Activated CD8-positive, alpha-beta T cell treated with anti-CD3 and anti-CD28 coated beads for 36 hours (primary cell): ENCODE measurements at places on chromosomes 3 and 15. TPM values are rescaled to one million over a fixed set of nuclear protein-coding genes. Genes with fewer than 3 reads are reported as not detected.

GRCh38 chr3:12868039-12869034 is 27.0 kb upstream of the RPL32 start:
- H3K27me3 ChIP-seq: peaks cover 7% of the 10 kb centered on the region
- peak overlapping the region; percentile 67 for H3K4me3 ChIP-seq
- H3K36me3 ChIP-seq: no peaks in the 10 kb centered on the region
- H3K27ac ChIP-seq: no peak overlapping the region
- peaks cover 6% of the 10 kb centered on the region for H3K4me1 ChIP-seq
- peak; percentile 80 for DNase-seq

DNA sequence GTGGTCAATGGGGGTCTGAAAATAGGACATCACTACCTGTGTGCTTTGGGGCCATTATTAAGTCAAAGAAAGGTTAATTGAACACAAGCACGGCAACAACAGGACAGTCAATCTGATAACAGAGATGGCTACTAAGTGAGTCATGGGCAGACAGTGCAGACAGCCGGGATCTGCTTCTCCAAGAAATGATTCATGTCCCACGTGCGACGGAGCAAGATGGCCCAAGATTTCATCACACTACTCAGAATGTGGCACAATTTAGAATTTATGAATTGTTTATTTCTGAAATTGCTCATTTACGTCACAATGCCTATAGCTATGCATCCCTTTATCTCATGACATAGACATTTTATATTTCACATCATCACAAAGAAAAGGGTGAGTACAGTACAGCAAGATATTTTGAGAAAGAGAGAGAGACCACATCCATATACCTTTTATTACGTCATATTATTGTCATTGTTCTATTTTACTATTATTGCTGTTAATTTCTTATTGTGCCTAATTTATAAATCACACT is 770.6 kb upstream of the NR2F2 start:
- no peak overlapping the region for H3K4me3 ChIP-seq
- peaks cover 3% of the 10 kb centered on the region for H3K4me1 ChIP-seq
- no peak for DNase-seq
- H3K36me3 ChIP-seq: no peaks in the 10 kb centered on the region

The C15orf62 gene
- 0.63 TPM for total RNA-seq

DNA sequence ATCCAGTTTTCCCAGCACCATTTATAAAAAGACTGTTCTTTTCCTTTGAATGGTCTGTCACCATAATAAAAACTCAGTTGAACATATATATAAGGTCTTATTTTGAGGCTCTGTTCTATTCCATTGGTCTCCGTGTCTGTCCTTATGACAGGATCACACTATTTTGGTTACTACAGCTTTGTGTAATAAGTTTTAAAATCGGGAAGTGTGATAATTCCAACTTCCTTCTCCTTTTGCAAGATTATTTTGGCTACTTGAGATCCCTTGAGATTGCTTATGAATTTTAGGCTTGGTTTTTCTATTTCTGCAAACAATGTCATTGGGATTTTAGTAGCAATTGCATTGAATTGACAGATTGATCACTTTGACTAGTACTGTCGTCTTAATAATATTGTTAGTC is 35.7 kb downstream of the SACM1L start:
- H3K27me3 ChIP-seq: no peaks in the 10 kb centered on the region
- no peak for DNase-seq
- H3K36me3 ChIP-seq: peaks cover 63% of the 10 kb centered on the region
- H3K4me1 ChIP-seq: peaks cover 30% of the 10 kb centered on the region
- no peak overlapping the region for H3K27ac ChIP-seq

- H3K36me3 ChIP-seq: no peaks in the 10 kb centered on the region
- DNase-seq: no peak
- no peaks in the 10 kb centered on the region for H3K27me3 ChIP-seq
- H3K4me3 ChIP-seq: no peak overlapping the region
These were observed 81.2 kb upstream of the GOLGA8J start for GRCh38 chr15:30001602-30002001.

The ITGB5 gene
- 0.41 TPM for total RNA-seq

GRCh38 chr3:140823106-140823505 is 118.5 kb upstream of the SLC25A36 start:
- no peaks in the 10 kb centered on the region for H3K4me1 ChIP-seq
- DNase-seq: no peak
- H3K36me3 ChIP-seq: no peaks in the 10 kb centered on the region
- H3K27me3 ChIP-seq: no peaks in the 10 kb centered on the region

GRCh38 chr3:124584245-124584551 is 146.1 kb upstream of the UMPS start:
- DNase-seq: peak; percentile 10
- H3K27ac ChIP-seq: no peak overlapping the region
- no peaks in the 10 kb centered on the region for H3K36me3 ChIP-seq
- H3K27me3 ChIP-seq: peaks cover 52% of the 10 kb centered on the region
- H3K4me1 ChIP-seq: peaks cover 26% of the 10 kb centered on the region

DNA sequence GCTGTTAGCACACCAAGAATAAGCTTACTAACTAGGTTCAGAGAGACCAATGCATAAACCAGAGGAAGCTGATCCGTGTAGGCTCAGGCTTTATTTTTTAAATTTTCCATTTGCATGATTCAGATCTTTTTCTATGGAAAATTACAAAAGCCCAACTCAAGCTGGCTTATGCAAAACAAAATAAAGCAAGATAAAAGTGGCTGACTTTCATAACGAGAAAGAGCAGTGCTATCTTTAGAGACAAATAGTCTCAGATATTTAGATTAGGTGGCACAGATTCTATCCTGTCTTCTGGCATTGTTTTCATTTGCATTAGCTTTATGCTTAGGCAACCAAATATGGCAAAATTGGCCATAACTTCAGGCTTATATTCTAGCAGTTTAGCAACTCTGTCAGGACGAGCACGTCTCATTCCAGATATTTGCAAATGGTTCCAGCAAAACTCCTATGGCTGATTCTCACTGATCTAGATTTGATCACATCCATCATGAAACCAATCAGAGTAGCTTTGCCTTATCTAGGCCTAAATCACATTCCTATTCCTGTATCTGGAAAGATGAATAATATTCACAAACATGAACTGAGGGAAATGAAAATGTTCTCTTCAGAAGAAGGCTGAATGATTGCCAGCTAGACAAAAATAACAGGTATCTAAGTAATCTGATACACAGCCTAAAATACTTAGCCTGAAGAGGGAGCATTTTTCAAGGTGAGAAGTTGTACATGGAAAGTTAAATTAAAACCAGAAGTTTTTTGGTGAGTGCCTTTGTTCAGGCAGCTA is 216.4 kb upstream of the DPPA4 start:
- DNase-seq: no peak
- peaks cover 2% of the 10 kb centered on the region for H3K27me3 ChIP-seq
- H3K36me3 ChIP-seq: no peaks in the 10 kb centered on the region
- H3K27ac ChIP-seq: no peak overlapping the region
- H3K4me3 ChIP-seq: no peak overlapping the region

The CPNE9 gene
- not detected for total RNA-seq

The LDHAL6B gene
- total RNA-seq: not detected
